ENCODE measurements at places on chromosomes 6 and 20. TPM values are rescaled to one million over a fixed set of nuclear protein-coding genes. Genes with fewer than 3 reads are reported as not detected.

- H3K36me3 ChIP-seq, result no peaks in the 10 kb centered on the region
- H3K4me1 ChIP-seq, result peaks cover 10% of the 10 kb centered on the region
- H3K4me3 ChIP-seq, result no peak overlapping the region
- no peak for DNase-seq
Measured at GRCh38 chr6:32047084-32047478, 8.9 kb downstream of the CYP21A2 start.

- no peaks in the 10 kb centered on the region for H3K27me3 ChIP-seq
- H3K4me3 ChIP-seq, result no peak overlapping the region
- DNase-seq, result no peak
- H3K27ac ChIP-seq, result no peak overlapping the region
- peaks cover 8% of the 10 kb centered on the region for H3K4me1 ChIP-seq
Measured at GRCh38 chr6:7047966-7048365, 59.8 kb upstream of the RREB1 start.

DNA sequence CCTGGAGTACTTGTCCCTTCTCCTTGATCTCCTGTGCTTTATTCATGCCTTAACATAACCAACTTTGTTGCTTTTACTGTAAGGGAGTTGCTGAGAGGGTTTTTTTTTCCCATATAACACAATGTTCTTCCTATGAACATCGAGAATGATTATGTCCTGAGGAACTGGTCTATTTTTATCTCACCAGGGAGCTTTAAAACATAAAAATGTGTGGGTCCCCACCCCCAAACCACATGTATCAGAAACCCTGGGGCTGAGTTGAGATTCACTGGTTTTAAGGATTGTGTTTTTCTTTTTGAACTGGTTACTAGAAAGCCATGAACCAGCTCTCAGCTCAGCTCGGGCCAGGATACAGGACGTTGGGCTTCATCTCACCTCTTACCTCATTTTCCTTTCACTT, 118.5 kb upstream of the JAG1 start:
- H3K4me1 ChIP-seq, result no peaks in the 10 kb centered on the region
- no peak overlapping the region for H3K27ac ChIP-seq
- no peaks in the 10 kb centered on the region for H3K36me3 ChIP-seq
- DNase-seq, result no peak

DNA sequence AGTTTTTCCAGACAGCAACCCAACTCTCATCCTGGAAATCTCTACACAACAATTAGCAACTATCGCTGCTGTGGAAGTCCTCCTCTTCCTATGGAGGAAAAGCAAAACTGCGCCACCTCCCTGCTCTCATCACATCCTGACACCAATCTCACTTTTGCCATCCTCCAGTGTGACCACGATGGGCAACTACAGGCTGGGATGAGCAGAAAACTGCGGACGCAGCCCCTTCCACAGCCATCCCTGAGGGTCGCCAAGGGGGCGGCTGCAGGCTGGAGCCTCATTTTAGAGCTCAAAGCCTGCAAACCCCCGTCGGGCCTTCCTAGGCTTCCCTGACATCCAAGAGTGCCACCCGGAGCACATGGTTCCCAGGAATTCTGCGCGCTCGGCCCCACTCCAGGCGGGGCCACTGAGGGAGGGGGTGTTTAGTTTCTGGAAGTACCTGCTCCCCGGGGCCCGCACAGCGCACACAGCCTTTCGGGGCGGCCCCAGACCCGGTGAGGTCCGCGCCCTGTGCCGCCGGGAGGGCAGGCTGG, 1.2 kb downstream of the TCFL5 start:
- H3K4me3 ChIP-seq, result peak overlapping the region; percentile 3
- H3K4me1 ChIP-seq, result peaks cover 12% of the 10 kb centered on the region
- DNase-seq, result no peak
- no peaks in the 10 kb centered on the region for H3K27me3 ChIP-seq
- H3K27ac ChIP-seq, result no peak overlapping the region
- peaks cover 5% of the 10 kb centered on the region for H3K36me3 ChIP-seq

Gene STMND1
- not detected for total RNA-seq

DNA sequence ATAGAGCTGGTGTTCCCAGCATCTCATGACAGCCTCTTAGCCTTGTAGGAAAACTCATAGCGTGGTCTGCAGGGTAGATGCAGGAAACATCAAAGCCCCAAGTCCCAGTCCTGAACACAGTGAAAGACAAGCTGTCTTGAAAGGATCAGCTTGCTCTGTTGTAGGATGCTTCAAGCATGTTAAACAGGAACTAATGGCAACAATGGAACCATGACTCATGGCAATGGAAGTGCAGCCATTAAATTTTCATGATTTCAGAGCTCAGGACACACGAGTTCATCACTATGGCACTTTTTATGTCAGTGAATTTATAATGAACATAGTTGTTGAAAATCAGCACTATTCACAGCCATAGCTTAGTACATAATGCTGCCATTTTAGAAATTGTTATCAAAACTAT, 367.7 kb downstream of the KIF16B start:
- no peak overlapping the region for H3K27ac ChIP-seq
- H3K27me3 ChIP-seq, result no peaks in the 10 kb centered on the region
- H3K36me3 ChIP-seq, result no peaks in the 10 kb centered on the region
- no peak for DNase-seq
- H3K4me3 ChIP-seq, result no peak overlapping the region
- H3K4me1 ChIP-seq, result no peaks in the 10 kb centered on the region

DNA sequence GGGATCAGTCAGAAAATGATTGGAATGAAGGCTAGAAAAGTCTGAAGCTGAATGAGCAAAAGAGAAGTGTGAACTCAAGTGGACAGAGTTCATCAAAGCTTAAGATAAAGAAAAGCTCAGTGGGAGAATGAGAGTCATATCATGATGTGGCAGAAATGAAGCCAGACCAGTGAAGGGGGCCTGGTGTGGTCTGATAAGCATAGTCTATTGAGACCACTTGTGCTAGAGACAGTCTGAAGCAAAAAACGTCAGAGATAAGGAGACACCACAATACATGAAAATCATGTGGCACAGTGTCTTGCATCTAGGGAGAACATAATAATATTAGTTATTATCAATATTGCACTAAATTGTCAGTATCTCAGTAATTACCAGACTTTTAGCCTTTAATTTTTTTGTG, 601.5 kb downstream of the UTRN start:
- DNase-seq, result no peak
- H3K4me3 ChIP-seq, result no peak overlapping the region
- H3K4me1 ChIP-seq, result no peaks in the 10 kb centered on the region
- H3K27ac ChIP-seq, result no peak overlapping the region
- H3K27me3 ChIP-seq, result no peaks in the 10 kb centered on the region

Gene C6orf58
- not detected for total RNA-seq

DNA sequence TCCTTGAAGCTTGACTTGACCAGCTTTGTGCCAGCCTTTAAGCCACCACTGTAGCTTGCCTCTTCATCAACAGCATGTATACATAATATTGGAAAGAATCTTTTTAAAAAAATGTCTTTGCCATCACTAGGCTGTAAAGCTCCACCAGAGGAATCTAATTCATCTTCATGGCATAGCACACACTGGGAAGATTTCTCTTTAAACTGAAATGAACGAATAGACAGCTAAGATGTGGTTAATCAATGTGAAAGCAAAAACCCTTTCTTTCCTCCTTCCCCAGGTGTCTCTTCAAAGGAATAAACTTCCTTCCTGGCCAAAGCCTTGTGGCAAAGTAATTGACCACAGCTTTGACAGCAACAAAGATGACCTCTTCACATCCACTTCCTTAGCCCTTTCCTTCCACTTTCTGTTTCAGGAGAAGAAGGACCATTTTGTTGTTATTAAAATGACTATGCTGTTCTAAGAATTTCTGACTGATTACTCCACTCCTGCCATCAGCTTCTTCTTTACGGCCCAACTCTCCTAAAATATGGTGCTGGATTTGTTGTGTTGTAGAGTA, 428.7 kb upstream of the SOX4 start:
- no peak for DNase-seq
- H3K27me3 ChIP-seq, result no peaks in the 10 kb centered on the region
- H3K4me3 ChIP-seq, result no peak overlapping the region
- H3K4me1 ChIP-seq, result peaks cover 6% of the 10 kb centered on the region
- H3K27ac ChIP-seq, result no peak overlapping the region
- no peaks in the 10 kb centered on the region for H3K36me3 ChIP-seq

GRCh38 chr20:18001131-18001921, 32.5 kb downstream of the MGME1 start:
- H3K36me3 ChIP-seq, result no peaks in the 10 kb centered on the region
- peaks cover 2% of the 10 kb centered on the region for H3K4me1 ChIP-seq
- H3K4me3 ChIP-seq, result no peak overlapping the region
- no peaks in the 10 kb centered on the region for H3K27me3 ChIP-seq

DNA sequence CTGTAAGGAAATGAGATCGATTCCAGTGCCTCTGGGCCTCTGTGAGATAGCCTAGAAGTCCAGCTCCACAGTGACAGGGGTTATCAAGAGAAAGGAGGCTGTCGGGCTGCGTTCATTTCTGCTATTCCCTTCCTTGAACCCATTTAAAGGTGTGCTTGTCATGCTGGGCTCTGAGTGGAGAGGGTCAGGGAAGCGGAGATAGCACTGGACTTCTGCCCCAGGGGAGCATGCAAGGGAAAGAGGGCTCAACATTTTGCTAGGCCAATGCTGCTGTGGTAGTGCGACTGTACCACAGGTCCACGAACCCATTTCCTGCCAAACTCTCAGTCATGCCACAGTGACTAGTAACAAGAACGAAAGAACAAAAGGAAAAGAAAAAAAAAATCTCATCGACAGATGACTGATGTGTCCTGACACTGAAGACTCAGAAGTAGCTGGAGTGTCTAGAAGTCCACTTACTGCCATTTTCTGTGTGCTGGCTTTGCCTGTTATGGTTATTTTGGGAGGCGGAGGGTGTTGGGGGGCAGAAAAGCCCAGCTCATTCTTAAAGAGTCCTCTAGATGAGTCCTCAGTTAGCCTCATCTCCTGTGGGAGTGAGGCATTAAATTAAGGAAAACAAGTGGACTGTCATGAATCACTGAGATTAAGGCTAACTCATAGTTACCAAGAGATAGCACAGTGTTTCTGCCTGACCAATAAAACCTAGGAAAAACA, 8.1 kb downstream of the NEDD9 start:
- no peak overlapping the region for H3K4me3 ChIP-seq
- peaks cover 45% of the 10 kb centered on the region for H3K4me1 ChIP-seq
- DNase-seq, result peak; percentile 58
- H3K36me3 ChIP-seq, result no peaks in the 10 kb centered on the region
- peak overlapping the region; percentile 43 for H3K27ac ChIP-seq

- H3K36me3 ChIP-seq, result peaks cover 12% of the 10 kb centered on the region
- no peak overlapping the region for H3K4me3 ChIP-seq
- no peak overlapping the region for H3K27ac ChIP-seq
Measured at GRCh38 chr6:125815080-125815910, 24.5 kb downstream of the NCOA7 start.

GRCh38 chr6:34589140-34589539, 33.0 kb upstream of the SPDEF start:
- H3K36me3 ChIP-seq, result peaks cover 18% of the 10 kb centered on the region
- no peak for DNase-seq
- no peak overlapping the region for H3K27ac ChIP-seq
- H3K27me3 ChIP-seq, result no peaks in the 10 kb centered on the region
- peaks cover 5% of the 10 kb centered on the region for H3K4me1 ChIP-seq
- H3K4me3 ChIP-seq, result no peak overlapping the region

DNA sequence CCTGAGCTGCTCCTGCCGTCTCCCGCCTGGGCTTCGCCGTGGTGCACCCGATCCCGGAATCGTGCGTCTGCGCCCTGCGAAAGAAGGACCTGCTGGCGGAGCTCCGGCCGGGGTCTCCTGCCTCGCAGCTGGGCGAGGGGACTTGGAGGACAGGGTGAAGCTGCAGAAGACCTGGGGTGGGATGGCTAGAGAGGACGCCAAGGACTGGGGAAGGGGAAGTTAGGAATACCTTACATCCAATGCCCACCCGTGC, 150.2 kb downstream of the PRL start:
- H3K4me3 ChIP-seq, result no peak overlapping the region
- H3K4me1 ChIP-seq, result no peaks in the 10 kb centered on the region
- H3K27me3 ChIP-seq, result no peaks in the 10 kb centered on the region
- no peaks in the 10 kb centered on the region for H3K36me3 ChIP-seq

Data from CD4-positive, alpha-beta memory T cell (primary cell).